ENCODE measurements at places on chromosomes 13 and 19.

GRCh38 chr13:74026753-74027152 is 107.5 kb downstream of the KLF12 start:
- DNase-seq, result no peak

DNA sequence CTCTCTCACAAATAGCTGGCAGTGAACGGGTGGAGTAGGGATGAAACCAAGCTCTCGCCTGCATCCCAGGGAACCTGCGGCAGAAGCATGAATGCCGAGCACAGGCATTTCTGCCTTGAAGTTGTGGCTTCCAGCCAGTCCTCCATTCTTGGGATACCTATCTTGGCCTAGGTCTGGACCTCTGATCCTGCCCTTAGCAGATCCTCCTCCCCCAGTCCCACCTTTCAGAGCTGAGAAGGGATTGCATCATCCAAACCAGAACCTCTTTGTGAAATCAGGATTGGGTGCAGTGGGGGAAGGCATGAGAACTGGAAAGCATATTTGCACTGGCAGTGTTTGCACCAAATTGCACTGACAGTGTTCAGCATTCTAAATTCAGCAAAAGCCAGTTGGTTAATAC is 5.8 kb downstream of the ZNF780A start:
- DNase-seq, result no peak

GRCh38 chr19:4521170-4521887 is 3.0 kb upstream of the PLIN4 start:
- no peak for DNase-seq

DNA sequence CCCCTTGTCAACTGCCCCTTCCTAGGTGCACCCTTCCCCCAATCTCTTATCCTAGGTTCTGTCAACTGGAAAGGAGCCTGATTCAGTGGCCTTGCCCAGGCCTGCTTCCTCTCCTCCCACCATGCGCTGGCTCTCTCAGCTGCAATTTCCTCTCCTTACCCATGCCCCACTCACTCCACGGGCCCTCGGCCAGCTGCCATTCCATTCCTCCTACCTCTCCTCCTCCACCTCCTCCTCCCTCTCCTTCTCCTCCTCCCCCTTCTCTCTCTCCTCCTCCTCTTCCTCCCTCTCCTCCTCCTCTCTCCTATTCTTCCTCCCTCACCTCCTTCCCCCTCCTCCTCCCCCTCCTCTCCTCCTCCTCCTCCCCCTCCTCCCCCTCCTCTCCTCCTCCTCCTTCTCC is 9.6 kb upstream of the TIMM44 start:
- DNase-seq, result no peak

GRCh38 chr19:32976223-32976805 is 4.3 kb downstream of the FAAP24 start:
- DNase-seq, result peak; percentile 75

DNA sequence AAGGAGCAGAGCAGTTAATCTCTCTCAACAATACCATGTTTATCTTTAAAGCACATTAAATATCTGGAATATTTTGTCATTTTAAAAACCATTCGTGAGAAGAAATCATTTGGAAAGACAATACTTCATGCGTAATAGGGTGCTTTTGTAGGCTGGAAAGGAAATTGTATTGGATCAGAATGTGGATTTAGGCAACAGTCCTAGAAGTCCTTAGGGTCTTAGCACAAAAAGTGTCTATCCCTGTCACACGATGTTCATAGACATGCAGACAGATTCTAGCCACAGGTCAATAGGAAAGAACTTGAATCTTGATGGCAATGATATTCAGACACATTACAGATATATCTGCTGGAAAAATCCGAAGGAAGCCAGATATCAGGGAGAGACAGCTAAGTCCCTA is 156.0 kb downstream of the KCTD12 start:
- DNase-seq, result no peak

DNA sequence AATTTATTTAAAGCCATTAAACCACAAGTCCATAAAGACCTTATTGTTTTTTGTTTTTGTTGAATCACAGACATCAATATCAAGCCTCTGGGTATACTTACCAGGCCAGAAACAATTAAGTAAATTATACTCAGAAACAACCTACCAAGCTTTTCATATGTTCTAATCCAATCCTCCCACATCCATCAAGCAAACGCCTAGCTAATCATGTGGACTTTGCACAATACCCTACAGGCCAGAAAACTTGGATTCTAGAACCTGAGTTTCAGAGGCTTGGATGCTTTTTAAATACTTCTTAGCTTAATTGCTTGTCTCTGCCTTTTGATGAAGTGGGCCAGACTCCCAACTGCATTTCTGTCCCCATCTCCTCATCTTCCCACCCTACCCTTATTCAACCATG is 39.9 kb downstream of the TGDS start:
- DNase-seq, result no peak

DNA sequence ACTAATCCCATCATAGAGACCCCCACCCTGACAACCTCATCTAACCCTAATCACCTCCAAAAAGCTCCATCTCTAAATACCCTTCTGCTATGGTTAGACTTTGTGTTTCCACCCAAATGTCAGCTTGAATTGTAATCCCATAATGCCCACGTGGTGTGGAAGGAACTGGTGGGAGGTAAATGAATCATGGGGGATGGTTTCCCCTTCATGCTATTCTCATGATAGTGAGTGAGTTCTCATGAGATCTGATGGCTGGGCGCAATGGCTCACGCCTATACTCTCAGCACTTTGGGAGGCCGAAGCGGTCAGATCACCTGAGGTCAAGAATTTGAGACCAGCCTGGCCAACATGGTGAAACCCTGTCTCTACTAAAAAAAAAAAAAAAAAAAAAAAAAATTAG is 2.6 kb downstream of the VMAC start:
- DNase-seq, result no peak

- DNase-seq, result no peak
Measured at GRCh38 chr13:79060216-79060615, 345.8 kb downstream of the RBM26 start.

GRCh38 chr19:47652285-47652684 is 43.4 kb downstream of the BICRA start:
- DNase-seq, result no peak

- DNase-seq, result no peak
Measured at GRCh38 chr13:88014527-88014926, 343.4 kb downstream of the SLITRK5 start.

GRCh38 chr13:35599384-35599783 is 122.9 kb upstream of the MAB21L1 start:
- DNase-seq, result no peak

- no peak for DNase-seq
Measured at GRCh38 chr19:45638930-45639729, at the start of gene EML2. Gene EML2, minus strand, starts transcription at chr19:45639397. Its CDS starts 21 bp downstream, at chr19:45639376.

DNA sequence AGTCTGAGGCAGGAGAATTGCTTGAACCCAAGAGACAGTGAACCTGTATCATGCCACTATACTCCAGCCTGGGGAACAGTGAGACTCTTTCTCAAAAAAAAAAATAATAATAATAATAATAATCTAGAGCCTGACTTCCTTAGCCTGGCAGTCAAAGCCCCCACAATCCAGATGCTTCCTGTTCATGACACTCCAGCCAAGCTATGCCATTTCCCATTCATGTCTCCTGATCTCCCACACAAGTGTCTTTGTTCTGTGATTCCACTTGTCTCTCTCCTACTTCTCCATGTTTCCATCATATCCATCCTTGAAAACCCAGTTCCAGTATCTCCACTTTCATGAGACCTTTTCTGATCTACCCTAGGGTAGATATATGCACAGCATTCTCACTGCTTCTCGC is 150.7 kb downstream of the FOXO1 start:
- DNase-seq, result no peak

GRCh38 chr19:2087621-2088100 is 8.5 kb downstream of the MOB3A start:
- DNase-seq, result no peak

- DNase-seq, result no peak
Measured at GRCh38 chr13:22198641-22199217, 527.9 kb downstream of the FGF9 start.

DNA sequence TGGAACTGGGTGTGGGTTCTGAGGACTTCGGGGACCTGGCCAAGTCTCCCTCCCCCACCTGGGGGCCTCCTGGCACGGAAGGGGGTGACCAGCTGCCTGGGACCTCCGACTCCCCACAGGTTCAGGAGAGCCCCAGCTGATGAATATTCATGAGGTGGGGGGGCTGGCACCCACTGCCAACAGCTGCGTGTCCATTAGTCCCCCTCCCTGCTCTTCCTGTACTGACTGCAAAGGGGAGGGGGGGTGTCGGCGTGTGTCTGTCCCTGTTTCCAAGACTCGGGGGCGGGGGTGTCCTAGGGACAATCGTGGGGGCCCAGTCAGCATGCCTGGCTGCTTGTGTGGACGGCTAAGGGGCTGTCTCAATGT is 10.6 kb upstream of the NFIX start:
- DNase-seq, result no peak

DNA sequence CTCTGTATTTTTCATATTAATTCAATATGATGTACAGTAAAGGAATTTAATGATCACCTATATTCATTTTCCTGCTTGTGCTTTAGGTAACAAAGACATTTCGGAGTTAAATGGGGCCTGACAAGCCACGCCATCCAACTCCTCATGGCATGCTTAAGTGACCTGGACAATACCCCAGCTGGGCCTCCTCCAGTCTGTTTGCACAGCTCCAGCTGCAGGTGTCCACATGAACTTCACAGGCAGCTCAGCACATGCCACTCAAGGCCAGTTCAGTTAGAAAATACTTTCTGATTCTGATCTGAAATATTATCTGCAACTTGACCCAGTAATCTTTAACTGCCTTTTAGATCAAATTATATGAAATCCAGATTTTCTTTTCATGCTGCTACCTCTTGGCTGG is 89.6 kb upstream of the SLC15A1 start:
- no peak for DNase-seq

DNA sequence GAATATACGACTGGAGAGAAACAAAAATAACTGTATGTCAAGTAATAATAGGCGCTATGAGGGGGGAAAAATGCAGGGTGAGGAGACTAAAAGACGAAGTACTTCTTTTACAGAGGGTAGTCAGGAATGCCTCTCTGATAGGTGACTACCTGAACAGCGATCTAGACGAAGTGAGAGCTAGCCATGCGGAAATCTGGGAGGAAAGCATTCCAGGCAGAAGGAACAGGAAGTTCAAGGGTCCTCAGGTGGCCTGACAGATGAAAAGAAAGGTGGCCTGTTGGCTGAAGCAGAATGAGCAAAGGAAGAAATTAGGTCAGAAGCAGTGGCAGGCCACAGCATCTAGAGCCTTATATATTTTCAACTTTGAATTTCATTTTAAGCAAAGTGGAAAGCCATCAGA is 13.3 kb downstream of the ZDHHC20 start:
- no peak for DNase-seq

GRCh38 chr13:102693776-102694175 is 1.1 kb downstream of the METTL21C start:
- DNase-seq, result no peak

DNA sequence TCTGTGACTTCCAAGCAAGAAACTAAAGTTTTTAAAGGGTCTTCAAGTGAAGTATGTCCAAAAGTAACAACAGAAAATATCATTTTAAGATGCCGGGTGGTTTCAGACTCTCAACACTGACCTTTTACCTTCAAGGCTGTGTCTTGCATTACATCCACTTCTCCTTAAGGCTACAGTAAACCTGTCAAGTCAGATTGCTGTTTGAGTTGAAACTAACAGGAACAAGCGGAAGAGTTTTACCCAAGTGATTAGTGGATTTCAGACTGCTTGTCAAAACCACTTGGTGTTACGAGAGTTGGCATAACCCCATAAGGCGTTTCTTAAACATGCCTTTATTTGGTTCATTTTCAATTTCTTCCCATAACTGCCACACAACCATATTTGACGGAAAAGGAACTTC is 283.1 kb downstream of the DCT start:
- no peak for DNase-seq

- DNase-seq, result no peak
Measured at GRCh38 chr13:48410199-48410598, 2.7 kb downstream of the LPAR6 start.

GRCh38 chr13:24742294-24742693 is 21.7 kb upstream of the RNF17 start:
- DNase-seq, result no peak

DNA sequence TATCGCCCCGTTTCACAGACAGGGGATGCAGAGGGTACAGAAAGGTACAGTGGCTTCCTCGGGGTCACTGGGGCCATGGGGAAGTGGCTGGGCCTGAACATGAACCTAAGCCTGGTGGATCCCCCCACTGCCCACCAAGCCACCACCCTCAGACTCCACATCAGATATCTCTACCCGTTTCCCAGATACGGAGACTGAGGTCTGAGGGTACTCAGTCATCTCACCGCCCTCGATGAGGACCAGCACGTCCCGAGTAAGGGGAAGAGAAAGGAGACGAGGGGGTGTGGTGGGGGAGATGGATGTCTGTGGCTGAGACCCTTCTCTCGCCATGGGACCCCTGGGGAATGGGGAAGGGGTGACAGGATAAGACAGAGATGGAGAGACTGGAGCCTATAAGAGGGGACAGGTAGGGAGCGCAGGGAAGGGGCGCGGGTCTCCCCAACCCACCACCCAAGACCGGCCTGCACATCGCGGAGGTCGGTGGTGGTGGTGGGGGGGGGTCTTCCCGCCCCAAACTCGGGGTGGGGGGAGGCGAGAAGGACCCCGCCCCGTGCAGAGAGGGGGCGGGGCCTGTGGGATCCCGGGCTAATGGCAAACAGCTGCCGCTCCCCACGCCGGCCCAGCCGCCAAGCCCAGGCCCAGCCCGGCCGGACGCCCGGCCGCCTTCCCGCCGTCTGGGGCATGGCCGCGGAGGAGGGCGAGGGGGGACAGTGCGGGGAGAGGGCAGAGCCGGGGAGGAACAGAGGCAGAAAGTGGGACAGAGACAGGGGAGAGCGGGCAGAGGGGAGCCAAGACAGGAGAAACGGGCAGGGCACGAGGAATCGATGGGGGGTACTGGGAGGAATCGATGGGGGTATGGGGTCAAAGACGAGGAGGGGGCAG is 698 bp downstream of the KANK2 start:
- DNase-seq, result no peak

DNA sequence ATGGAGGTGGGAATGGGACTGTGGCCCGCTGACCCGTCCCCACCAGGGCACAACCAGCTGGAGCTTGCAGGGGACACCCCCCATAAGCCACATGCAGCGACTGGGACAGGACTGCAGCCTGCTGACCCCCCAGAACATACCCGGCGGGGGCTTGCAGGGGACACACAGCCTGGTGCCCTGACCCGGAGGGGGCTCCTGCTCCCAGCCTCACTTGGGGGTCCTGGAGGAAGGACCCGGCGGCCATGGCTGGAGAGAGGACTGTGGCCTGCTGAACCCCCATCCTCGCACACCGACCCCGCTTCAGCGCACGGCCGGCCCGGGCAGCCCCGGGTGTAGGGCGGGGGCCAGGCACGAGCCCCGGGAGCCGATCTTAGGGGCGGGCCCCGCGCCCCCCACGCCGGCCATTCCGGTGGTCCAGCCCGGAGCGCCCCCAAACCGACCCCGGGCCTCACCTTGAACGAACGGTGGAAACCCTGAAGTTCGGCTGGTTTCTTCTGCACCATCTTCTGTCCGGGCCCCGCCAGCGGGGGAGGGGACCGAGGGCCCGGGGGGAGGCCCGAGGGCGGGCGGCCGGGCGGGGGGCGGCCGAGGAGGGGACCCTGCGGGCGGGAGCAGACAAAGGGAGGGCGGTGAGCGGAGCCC is 574 bp downstream of the MKNK2 start:
- DNase-seq, result no peak

All from omental fat pad (tissue), 4 donors.